Central memory CD4-positive, alpha-beta T cell (primary cell): ENCODE measurements at places on chromosomes 7 and 10.

DNA sequence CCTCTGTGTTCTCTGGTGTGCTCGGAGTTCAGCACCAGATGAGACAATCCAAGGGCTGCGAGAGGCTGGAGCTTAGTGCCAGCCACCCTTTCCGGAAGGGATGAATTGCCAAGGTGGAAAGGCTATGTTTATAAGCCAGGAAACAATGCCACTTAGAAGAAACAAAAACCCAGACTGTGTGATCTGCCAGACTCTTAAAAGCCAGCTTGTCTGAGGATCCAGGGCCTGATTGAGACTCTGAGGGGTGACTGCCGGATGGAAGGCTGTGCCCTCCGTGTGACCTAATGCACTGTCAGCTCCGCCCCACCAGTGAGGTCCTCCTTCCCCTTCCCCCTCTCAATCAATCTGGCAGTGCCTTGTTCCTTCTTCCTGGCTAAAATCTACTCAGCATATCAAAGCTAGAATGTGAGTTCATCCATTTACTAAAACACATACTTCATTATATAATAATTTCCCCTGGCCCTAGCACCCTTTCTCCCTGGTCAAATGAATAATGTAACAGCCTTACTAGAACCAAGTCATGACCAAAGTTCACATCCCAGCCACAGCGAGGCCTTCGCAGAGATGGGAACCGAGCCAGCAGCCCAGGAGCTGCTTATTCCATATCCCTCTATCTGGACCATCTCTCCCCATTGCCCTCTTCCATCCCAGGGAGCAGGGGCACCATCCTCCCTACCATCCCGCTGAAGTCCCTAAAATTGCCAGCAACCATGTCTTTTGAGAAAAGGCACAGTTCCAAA is 25.5 kb downstream of the FAM107B start:
- no peak for DNase-seq

GRCh38 chr10:90598513-90598912 is 259.3 kb downstream of the HTR7 start:
- no peak for DNase-seq

- DNase-seq, result no peak
Measured at GRCh38 chr10:80204677-80205476, 460 bp downstream of the ANXA11 start.

DNA sequence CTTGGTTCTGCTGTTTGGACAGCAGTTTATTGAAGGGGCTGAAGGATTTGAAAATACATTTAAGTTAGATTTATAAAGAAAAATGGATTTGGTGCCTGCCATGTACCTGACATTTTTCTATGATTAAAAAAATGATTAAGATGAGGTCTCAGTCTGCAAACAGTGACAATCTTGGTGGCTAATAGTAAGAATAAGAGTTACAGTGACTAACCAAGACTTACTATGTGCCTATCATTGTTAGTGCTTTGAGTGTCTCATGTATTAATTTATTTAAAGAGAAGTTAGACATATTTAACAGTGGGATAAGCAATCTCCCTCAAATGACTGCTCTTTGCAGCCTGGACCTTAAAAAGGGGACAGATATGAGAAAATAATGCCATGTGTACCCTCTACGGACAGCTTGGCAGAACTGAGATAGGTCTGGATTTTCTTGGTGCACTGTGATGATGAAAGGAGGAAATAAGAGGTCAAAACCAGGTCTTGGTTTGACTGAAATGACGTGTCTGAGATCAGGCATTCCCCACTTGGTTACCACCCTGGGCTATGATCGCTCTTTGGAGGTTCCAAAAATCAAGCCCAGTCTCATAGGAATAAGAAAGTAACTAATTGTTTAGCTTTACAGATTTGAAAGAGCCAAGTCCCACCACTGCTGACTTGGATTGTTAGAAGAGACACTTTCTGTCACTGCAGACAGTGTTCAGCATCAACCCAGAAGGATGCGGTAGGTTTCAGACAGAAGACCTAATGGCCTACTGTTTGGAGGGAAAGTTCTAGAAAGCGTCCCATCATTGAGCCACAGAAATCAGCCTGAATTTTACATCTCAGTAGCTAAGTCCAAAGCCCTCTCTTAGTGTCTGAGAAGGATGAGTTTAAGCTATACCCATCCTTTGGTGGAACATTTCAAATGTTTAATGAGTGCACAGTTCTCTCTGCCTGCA is 2.1 kb downstream of the CASP7 start:
- DNase-seq, result peak; percentile 30

DNA sequence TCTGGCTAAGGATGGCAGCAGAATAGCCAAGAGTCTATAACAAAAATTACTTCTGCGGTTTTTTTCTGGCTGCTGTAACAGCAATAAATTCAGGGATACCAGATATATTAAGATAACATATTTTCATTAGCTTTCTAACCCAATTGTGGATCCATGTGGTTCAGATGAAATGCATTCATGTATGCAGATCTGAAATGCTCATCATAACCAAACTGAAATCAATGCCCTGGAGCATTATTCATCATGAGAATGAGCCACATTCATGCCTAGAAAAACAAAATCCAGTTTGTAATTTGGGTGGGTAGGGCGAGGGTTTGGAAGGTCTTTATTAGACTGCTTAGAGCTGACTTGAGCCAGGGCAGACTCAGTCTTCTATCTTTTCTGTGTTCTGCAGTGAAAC is 69.8 kb upstream of the SEMA3A start:
- DNase-seq, result no peak

DNA sequence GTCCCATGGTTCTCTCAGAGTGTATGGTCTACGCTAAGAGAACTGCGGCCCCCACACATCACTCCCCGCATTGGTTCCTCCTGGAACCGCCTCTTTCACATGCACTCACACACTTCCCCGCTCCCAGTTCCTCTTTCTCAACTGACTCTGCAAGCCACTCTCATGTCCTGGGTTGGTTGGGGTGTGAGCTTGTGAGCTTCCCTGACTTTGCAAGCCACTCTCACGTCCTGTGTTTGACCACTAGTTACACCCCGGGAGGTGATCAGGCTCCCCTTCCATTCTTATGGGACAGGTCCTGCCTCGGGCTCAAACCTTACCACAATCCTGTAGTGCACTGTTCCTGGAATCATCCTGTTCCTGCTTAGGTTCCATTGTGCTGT is 105.0 kb downstream of the TRIM24 start:
- no peak for DNase-seq

- no peak for DNase-seq
Measured at GRCh38 chr7:30596721-30597120, 2.0 kb downstream of the GARS1 start.

DNA sequence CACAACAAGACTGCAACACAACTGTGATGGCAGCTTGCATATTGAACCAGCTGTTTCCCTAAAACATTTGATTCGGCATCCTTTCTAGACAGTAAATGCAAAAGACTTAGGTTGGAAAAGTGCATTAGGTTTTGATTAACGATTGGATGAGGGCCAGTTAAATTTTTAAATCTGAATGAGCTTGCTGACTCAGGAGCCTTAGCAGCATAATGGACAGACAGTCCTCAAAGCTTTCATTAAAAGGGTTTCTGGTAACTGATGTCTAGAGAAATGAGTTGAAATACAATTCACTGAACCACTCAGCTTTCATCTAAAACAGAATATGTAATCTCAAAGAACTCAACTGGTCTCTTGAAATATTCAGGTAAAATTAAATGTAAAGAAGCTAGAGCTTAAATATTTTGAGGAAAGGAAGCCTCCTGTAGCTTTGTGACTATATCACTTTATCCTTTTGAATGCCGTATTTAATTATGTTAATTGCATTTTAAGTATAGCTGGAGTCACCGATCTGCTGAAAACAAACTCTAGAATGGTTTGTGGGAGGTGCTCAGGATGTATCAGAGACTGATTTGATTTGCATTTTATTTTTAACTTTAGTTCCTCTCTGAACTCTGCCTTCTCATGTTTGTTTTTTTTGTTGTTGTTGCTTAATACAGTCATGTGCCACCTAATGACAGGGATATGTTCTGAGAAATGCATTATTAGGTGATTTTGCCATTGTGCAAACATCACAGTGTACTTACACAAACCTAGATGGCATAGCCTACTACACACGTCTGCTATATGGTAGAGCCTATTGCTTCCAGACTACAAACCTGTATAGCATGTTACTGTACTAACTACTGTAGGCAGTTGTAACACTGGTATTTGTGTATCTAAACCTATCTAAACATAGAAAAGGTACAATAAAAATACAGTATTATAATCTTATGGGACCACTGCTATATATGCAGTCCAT is 29.2 kb upstream of the ATRNL1 start:
- no peak for DNase-seq

- DNase-seq, result no peak
Measured at GRCh38 chr7:144401490-144401889, 2.0 kb downstream of the NOBOX start.

DNA sequence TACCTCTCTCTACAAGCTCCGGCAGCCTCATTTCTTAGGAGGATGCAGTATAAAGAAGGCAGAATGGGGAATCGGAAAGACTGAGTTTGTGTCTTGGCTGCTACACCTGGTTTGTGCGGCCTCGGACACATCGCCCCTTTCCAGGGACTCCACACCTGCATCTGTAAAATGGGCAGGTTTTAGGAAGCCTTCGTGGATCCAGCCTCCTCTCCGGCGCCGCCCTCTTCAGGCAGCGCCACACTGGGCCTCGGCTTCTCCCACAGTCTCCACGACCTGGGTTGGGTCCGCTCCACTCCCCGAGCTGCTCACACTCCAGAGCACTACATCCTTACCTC is 341 bp downstream of the GOT1 start:
- no peak for DNase-seq

DNA sequence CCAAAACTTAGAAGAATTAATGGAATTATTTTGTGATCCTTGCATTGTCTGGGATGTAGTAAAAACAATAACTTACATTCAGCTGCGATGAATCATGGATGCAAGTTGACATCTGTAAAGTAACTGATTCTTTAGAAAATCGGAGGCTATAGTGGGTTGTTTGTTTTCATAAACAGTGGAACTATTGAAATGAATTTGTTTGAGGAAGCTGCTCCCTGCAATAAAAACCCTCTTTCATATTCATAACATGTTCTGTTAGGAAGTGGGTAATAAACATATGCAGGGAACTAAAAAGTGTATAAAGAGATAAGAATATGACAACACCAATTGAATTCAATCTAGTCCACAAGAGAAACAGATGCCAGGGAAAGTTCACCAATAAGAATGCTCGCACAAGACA is 53.6 kb downstream of the AGMO start:
- DNase-seq, result no peak

DNA sequence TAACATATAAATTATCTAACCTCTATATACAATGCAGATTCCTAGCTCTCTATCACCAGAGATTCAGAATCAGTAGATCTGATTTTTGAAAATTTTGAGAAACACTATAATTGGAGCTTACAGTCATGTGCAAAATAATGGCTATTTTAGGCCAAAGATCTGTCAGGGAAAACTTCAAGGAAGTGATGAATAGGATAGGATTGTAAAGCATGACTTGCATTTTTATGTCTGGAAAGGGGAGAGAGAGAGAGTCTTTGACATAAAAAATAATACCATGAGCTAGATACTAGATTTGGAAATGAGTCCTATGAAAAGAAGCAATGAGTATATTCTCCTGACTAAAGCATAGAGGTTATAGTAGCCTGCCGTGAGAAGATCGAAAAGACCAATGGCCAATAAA is 181.1 kb downstream of the SDHAF3 start:
- no peak for DNase-seq

DNA sequence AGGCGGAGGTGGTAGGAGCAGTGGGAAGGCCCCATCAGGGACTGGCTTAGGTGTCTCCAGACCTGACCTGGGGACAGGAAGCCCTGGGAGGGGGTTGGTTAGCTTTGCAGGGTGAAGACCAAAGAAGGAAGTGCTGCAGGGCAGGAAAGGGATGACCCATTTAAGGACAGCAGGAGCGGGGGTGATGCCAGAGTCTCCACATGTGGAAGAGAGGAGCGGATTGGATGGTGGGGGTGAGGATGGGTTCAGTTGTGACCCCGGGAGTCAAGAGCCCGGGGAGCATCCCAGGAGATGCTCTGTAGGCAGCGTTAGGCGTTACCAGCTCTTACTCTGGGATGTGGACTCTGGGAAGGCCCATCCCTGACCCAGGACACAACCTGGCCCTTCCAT is 3.1 kb upstream of the LDB3 start:
- DNase-seq, result no peak

DNA sequence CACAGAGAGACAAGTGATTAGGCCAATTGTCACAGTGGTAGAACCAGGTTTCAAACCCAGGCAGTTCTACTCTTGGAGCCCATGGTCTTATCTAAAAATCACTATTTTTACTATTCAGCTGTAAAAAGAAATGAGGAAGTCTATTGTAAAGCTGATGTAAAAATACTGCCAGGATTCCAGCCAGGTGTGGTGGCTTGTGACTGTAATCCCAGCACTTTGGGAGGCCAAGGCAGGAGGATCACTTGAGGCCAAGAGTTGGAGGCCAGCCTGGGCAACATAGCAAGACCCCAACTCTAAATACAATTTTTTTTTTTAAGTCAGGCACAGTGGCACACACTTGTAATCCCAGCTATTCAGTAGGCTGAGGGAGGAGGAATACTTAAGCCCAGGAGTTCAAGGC is 40.4 kb downstream of the HIP1 start:
- DNase-seq, result no peak

DNA sequence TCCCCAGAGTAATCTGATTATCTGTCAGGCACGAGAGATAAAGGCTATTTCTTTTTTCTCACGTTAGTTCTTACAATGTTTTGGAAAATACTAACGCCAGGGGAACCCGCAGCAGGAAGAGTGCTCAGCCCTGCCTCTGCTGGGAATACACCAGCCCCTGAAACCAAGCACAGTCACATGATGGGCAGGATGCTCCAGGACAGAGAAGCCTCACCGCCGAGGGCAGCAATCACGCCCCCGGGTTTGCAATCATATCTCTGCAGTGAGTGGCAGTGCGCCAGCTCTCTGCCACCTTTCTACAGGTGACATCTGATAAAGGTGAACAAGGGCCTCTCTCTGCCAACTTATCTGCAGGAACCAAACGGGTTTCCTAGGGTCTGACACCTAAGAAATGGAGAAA is 39.8 kb downstream of the BRI3 start:
- no peak for DNase-seq

DNA sequence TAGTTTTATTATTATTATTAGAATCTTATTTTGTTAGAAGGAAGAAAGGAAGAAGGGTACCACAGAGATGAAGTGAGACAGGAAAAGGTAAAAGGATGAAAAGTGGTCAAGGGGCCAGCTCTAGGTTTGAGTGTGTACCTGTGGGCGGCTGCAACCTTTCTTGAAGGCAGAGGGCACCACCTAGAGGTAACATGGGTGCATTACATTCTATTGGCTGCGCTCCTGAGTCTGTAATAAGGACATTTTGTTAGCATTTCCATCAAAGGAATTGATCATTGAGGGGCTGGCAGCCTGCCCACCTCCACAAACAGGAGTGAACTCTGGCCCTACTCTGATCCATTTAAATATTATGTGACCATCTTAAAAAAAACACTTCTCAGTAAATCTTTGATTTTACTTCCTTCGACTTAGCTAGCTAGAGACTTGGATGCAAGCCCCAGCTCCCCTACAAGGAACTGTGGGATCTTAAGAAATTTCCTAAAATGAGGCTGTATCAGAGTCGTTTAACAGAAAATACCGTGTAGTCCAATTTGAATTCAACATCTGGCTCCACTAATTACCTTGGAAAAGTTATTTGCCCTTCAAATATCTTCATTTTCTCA is 610.4 kb downstream of the IPMK start:
- no peak for DNase-seq
